ENCODE measurements at places on chromosomes 6 and 20.

DNA sequence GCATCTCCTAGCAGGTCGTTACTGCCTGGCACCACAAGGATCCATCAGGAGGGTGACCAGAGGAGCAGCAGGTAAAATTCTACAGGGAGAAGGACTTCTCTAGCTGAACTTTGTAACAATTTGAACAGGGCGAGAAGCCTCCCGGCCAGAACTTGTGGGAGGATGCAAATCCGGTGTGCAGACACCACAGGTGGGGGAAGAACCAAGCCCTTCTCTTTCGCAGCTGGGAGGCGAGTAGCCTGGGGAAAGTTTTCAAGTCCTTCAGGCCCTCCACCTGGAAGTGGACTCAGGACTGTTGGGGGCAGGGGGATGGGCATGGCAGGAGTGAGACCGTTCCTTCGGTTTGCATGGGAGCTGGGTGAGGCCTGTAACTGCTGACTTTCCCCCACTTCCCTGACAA is 42.7 kb upstream of the FAM210B start:
- DNase-seq: no peak

DNA sequence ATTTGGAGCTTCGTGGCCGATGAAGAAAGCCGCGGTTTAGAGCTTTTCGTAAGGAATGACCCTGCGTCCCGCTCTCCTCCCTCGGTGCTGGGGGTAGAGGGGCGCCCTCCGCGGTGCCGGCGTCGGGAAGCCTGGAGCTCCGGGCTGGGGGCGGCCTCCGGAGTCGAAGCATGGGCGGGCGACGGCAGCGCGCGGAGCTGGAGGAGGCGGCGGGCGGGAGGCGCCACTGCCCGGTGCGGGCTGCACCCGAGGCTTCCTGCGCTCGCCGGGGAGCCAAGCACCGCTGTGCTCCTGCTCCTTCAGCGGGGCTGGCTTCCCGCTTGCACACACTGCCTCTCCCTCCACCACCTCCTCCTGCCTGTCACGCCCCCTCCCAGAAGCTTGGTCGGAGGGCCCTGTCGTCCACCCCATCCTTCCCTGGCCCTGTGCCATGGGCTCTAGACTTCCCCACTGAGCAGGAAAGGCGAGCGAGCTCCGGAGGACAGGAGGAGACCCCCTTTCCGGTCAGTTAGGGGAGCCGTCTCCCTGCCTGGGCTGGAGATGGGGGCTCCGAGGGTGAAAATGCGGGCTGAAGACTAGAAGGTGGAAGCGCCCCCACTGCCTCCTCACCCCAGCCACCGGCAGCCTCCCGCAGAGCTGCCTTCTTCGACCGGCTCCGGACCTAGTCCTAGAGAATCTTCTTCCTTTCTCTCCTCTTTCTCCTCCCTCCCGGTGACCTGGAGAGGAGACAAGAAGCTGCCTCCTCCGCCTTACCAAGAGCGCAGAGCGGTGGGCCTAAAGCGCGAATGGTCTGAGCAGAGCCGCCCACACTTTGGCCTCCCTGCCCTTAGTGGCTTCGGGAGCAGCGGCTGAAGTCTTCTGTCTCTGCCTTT is 1.8 kb downstream of the CDH4 start:
- no peak for DNase-seq

DNA sequence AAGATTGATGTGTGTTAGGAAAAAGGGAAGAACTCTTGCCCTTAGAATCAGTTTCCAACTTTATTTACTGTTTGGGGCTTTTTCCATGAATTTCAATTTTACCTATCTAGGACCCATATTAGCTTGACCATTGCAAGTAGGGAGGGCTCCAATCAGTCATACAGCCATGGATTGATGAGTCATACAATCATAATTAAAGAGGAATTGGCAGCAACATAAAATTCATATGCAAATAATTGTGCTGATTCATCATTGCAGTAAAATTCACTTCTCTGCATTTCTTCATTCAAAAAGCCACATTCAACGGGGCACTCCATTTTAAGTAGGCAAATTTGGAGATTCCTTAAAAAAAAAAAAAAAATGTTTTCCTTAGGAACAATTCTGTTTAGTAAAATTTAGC is 1016.4 kb downstream of the KIF16B start:
- no peak for DNase-seq

- no peak for DNase-seq
Observed at GRCh38 chr6:52992980-52993920, 1.8 kb downstream of the GSTA4 start.

DNA sequence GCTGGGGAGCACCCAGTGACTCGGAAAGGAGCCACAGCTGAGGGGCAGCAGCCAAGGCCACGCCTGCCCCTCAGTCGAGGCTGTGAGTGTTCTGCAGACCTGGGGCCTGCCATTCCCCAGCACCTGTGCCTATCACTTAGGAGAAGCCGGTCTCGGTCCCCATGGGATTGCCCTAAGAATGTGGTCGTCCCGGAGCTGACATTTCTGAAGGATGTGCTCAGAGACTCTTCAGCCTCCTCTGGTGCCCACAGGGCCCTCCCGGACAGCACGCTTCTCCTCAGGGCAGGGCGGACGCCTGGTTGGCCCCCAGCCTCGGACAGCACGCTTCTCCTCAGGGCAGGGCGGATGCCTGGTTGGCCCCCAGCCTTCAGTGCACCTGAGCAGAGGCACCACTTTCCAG is 223.9 kb downstream of the ERMARD start:
- no peak for DNase-seq

DNA sequence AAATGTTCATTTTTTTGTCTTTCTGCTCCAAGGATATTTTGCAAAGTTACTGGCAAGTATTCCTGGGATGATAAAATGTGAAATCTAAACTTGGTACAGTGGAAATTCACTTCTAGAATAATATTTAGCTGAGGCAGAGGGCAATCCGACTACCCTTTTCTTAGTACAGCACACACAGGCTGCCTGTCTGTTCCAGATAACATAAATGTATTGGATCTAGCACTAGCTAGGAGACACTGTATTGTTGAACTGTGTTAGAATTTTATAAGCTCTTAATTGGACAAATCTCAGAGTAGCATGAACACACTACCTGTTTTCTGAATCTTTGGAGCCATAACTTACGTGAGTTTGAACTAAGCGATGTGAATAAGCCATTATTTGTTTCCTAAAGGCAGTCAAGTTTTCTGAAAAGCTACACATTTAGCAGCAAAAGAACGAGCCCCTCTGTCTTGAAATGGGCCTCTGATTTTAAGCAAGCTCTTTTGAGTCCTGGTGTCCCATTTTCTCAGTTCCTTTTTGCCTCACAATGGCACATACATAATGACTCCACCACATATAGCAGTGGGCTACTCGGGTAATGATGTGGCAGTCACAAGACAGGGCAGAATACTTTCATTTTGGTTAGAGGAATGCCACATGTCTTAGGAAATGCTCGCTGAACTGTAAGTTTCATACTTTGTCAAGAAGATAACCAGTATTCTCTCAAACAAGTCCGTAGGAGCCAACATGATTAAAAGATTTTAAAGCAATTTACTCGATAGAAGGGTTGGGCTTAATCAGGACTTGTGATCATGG is 116.5 kb upstream of the ESR1 start:
- DNase-seq: no peak

DNA sequence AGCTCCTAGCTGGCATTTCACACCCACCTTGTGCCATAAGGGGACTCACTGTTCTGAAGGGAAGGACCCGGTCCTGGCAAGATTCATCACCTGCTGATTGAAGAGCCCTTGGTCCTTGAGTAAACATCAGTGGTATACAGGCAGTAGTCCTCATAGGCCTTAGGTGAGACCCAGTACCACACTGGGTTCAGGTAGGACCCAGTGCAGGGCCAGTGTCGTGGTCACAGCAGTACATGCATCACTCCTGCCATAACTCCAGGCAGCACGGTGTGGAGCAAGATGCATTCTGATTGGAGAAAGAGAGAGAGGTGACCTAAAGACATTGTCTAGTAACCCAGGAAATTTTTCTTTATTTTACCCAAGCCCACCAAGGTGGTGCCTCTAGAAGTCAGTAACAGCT is 49.1 kb upstream of the THBS2 start:
- no peak for DNase-seq

DNA sequence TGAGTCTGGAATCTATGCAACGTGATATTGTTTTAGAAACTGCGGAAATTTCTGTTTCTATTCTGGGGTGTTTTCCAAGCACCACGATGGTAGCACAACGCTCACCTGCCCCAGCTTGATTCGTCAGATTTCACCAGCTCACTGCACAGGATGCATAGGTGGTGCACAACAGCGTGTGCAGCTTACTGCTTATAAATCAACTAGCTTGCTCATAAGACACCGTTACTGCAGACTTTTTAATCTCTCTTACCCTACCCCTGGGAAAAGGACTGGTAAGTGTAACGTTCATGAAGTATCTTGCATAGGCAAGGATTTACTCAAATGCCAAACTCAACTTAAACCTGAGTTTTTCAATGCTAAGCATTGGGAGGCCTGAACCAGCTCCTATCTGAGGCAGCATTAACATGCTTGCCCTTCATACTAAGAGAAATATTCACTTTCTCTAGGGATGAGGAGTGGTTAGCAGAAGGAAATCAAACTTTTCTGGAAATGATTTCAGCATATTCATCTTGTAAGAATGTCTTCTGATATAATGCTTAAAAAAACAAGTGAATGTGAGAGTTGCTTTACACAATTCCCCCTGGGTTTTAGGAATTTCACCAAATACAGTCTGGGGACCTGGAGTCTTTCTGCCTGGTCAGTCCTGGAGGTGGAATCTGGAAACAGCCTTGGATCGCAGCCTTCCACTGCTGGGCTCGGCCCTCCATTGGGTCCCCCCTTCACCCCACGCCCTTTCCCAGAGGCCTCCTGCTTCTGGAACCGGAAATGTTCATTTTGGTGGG is 100.6 kb downstream of the DACT2 start:
- no peak for DNase-seq

DNA sequence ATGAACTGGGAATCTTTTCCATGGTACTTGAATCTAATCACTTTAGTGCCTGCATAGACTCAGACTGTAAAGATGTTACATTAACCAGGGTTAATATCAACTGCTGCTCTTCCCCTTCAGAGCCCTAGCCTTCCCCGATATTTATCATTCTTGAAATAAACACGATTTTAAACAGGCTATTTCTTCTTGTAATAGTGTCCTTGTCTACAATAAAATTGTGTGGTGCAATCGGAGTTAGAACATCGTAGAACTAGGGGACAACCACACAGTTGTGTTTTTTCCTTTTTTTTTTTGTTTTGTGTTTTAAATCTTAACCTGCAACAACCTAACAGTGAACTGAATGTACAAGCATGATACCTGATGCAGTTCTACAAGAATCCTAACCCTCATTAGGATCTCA is 4.5 kb downstream of the GJA1 start:
- DNase-seq: no peak

DNA sequence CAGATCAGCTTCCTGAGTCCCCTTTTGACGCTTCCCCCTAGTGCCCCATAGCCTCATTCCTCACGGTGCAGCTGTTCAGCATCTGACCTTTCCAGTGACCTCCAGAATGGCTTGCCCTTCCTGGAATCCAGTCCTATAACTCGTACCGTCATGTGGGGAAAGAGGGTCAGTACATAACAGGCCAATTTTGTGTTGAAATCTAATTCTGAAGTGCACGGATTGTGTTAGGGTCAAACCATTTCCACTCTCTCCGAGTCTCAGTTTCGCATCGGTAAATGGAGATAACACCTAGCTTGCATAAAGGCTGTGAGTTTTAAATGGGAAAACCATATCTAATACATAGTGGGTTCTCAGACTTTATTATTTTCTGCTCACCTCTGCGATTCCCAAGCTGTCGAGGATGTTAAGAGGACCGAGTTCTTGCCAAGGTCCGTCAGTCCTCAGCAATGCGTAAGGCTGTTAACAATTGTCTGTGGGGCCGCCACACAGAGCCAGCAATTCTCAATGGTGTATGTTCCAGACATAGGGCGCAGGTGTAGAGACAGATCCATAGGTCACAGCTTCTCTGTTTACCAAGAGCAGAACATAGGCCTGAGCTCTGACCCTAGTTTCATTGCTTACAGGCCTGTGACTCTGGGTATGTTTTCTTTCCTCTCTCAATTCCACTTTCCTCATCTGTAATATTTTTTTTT is 45.5 kb upstream of the CCR6 start:
- no peak for DNase-seq
